ENCODE measurements at places on chromosomes 5 and 9.

DNA sequence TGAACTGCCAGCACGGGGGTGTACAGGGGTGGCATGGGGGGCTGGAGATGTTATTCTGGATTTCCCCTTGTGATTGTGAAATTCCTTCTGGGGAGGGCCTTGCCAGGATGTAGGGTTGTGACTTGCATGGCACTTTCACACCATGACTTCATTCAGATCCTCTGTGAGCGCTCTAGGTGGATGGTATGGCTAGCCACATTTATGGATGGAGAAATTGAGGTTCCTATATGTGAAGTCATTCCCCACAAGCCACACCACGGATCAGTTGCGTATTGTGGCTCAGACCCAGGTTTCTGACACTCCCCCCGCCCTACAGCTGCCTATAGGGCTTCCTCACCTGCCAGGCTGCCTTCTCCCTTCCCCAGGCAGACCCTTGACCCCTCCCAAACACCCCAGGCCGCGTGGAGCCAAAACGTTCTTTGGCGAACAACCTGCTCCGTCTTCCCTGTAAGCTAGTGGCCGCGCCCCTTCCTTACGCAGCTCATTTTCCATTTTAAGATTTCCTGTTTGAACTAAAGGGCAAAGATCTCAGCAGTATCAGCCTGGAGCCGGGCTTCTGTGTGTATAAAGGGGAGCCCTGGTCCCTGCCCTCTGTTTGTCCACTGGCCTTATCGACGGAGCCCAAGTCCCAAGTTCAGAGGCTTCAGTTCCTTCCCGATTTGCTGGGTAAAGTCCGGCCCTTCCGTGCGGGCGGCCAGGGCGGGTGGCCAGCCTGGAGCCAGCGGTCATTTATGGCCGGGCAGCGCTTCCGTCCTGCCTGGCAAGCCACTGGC is 97.8 kb upstream of the KLF4 start:
- DNase-seq, result no peak

- no peak for DNase-seq
Observed at GRCh38 chr5:179241175-179241574, 104.1 kb downstream of the ADAMTS2 start.

DNA sequence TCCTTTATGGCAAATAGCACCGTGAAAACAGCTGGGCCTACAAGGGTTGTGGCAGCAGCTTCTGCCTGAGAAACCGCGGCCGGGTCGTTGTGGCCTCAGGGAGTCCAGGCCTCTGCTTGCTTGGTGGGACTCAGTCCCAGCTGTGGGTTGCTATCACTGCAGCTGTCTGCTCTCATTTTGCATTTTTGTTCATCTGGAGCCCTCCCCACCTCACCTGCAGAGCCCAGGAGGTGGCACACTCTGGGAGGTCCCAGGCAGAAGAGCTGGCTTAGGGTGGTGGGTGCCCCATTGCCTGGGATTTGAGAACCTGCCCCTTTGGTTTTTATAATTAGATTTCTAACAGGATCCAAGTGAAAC is 138.4 kb downstream of the GADD45G start:
- DNase-seq, result no peak

DNA sequence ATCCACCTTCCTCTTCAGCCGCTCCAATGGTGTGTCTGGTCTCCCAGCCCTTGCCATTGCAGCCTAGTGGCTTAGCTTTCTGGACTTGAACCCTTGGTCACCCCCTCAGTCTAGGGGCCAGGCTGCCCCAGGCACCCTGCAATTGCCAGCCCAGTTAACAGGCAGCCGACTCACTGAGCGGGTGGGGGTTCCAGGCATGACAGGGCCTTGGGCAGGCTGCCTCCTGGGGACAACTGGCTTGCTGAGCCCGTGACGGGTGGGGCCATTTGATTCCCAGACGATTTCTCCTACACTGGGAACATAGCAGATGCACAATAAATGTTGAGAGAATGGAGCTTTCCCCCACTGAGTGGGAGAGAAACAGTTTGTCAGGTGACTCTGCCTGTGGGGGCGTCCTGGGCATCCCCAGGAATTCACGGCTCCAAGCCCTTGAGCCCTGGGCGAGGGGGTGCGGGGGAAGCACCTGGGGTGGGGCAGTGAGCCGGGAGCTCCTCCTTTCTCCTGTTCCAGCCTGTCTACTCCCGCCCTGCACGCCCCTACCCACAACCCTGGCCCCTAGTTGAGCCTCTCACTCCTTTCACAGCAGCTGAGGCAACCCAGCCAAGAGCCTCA is 12.6 kb upstream of the AQP7 start:
- DNase-seq, result no peak

All from cardiac muscle cell (in vitro differentiated cells and primary cell).